ENCODE measurements at places on chromosomes 7 and 10. TPM values are rescaled to one million over a fixed set of nuclear protein-coding genes. Genes with fewer than 3 reads are reported as not detected.

SPACDR gene
- 0.89 TPM for polyA plus RNA-seq

GRCh38 chr7:105149827-105150226 lies 135.8 kb downstream of the KMT2E start:
- H3K27me3 ChIP-seq, result no peaks in the 10 kb centered on the region
- no peaks in the 10 kb centered on the region for H3K4me1 ChIP-seq
- no peaks in the 10 kb centered on the region for H3K36me3 ChIP-seq
- H3K27ac ChIP-seq, result no peak overlapping the region

- H3K4me1 ChIP-seq, result no peaks in the 10 kb centered on the region
- H3K36me3 ChIP-seq, result no peaks in the 10 kb centered on the region
- no peak for DNase-seq
- no peak overlapping the region for H3K4me3 ChIP-seq
- H3K27ac ChIP-seq, result no peak overlapping the region
Observed at GRCh38 chr7:122412883-122413282, 108.3 kb upstream of the FEZF1 start.

GRCh38 chr10:100470367-100470766 lies 7.6 kb downstream of the WNT8B start:
- no peak overlapping the region for H3K27ac ChIP-seq
- H3K4me1 ChIP-seq, result no peaks in the 10 kb centered on the region
- no peak overlapping the region for H3K4me3 ChIP-seq
- no peaks in the 10 kb centered on the region for H3K36me3 ChIP-seq

DNA sequence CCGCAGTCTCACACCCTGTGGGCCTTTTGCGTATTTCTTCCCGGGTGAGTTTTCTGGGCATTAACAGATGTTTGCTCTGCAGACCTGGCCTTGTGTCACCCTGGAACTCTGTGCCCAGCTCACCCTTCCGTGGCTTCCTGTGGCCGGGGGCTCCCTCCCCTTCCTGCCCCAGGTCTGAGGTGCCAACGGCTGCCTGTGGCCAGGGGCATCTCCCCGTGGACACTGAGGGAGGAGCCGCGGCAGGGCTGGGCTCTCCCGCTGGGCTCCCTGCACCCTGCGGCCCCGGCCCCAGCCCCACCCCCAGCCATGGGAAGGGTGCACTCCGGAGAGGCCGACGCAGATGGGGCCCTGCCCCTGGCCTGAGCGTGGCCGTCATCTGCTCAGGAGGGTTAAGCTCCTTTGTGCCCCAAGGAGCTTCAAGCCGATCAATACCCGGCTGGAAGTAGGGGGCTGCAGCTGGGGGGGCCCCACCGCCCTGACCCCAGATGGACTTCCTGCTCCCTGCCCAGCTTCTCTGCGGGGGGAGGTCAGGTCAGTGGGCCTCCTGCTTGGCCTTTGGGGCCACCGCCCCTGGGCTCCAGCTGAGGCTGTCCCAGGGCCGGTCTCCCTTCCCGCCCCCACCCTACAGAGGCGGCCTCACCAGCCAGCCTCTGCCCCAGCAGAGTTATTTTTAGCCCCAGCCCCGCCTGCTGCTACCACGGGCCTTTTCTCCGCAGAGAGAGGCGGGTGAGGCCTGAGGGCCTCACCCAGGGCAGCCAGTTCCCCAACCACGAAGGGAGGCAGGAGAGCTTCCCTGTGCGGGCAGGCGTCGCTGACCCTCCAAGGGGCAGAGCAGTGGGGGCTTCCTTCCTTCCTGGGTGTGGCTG lies 24.2 kb downstream of the PWWP2B start:
- DNase-seq, result peak; percentile 63
- no peaks in the 10 kb centered on the region for H3K36me3 ChIP-seq
- H3K27me3 ChIP-seq, result no peaks in the 10 kb centered on the region
- H3K27ac ChIP-seq, result peak overlapping the region; percentile 87

- no peak for DNase-seq
- H3K4me3 ChIP-seq, result no peak overlapping the region
- H3K27me3 ChIP-seq, result no peaks in the 10 kb centered on the region
- H3K27ac ChIP-seq, result peak overlapping the region; percentile 86
- H3K36me3 ChIP-seq, result no peaks in the 10 kb centered on the region
Observed at GRCh38 chr7:87330942-87331341, 14.5 kb upstream of the CROT start.

DNA sequence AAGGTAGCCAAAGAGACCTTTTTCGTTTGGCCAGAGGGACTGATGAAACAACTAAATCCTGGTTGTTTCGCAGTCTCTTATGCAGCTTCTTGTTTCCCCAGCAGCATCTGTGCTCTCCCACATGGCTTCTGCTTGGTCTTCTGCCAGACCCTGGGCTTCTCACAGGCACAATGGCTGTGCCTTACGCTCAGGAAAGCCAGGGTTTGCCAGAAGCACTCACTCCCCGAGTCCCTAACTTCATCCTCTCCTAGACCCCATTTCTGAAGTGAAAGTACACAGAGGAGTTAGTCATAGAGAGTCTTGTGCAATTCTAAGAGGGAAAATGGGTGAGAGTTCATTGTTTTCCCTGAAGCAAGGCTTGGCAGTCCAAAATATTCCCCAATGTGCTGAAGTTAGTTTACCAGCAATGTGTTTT lies 121.7 kb downstream of the EVX1 start:
- no peak overlapping the region for H3K4me3 ChIP-seq
- H3K27me3 ChIP-seq, result no peaks in the 10 kb centered on the region
- DNase-seq, result peak; percentile 11
- H3K4me1 ChIP-seq, result no peaks in the 10 kb centered on the region
- H3K36me3 ChIP-seq, result no peaks in the 10 kb centered on the region
